ENCODE measurements at places on chromosomes 1 and 21.

- DNase-seq, result no peak
Measured at GRCh38 chr1:229913489-229913888, 153.5 kb upstream of the GALNT2 start.

DNA sequence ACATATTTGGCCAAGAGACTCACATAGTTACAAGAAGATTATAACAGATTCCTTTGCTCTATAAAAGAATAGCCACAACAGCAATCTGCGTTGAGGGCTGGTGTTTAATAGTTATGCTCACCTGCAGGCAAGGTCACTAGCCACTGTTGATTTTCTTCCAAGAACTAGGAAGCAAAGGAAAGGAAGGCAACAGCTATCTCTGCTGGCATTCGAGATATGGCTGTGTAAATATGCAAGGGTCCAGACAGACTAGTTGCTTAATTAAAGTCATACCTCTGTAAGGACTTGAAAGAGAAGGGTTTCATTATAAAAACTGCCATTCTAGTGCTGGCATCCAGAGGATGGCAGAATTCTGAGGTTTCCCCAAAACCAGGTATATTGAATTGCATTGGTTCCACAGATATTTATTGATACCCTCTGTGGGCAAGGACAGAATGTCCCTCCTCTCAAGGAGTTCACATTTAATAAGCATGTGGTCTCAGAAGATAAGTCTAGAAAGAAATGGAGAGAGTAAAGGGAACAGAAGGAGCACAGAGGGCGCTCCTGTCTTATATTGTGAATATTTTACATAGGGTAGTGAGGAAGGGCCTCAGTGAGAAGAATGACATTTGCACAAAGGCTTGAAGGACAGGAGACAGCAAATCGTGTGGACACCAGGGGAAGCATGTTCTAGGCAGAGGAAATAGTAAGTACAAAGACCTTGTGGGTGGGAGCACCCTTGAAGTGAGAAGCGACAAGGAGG lies 23.6 kb upstream of the PLEKHA6 start:
- DNase-seq, result no peak

GRCh38 chr1:75338616-75339483 lies 204.7 kb downstream of the LHX8 start:
- DNase-seq, result no peak

DNA sequence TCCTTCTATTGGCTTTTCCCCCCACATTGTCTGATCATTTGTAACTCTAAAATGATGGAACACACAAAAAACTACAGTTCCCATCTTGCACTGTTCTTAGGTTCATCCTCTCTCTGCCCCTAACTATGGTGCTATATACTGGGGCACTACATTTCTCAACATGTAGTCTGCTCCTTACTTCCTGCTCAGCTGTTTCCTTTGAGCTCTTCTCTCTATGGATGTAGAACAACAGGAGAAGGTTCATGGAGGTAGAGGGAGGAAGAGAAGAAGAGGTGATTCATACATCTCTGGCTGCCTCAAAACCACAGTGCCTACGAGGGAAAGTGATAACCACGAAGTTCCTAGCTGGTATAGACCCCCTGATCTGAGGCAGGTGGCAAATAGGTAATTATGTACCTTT lies 7.0 kb upstream of the C1orf146 start:
- DNase-seq, result no peak

- DNase-seq, result no peak
Measured at GRCh38 chr1:1225238-1225845, 6.5 kb downstream of the SDF4 start.

DNA sequence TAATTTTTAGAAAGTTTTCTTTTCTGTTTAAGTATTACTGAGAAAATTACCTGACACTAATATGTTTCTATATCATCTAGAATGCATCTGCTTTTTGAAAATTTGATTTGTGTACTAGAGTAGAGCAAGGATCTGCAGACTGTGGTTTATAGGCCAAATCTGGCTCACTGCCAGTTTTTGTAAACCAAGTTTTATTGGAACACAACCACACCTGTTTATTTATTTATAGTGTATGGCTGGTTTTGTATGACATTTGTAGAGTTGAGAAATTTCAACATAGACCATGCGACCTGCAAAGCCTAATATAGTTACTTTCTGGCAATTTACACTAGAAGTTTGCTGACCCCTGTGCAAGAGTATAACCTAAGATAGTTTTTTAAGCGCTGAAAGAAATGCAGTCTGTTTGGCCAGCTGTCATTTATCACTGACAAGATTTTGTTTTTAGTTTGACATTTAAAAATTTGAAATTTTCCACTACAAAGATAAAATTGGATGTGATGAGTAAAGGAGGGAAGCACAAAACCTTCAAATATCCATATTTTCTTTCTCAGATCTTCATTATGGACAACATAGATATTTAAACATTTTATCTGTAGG lies 36.1 kb upstream of the CACYBP start:
- DNase-seq, result no peak

- DNase-seq, result no peak
Measured at GRCh38 chr1:231519166-231519565, 9.3 kb upstream of the TSNAX start.

DNA sequence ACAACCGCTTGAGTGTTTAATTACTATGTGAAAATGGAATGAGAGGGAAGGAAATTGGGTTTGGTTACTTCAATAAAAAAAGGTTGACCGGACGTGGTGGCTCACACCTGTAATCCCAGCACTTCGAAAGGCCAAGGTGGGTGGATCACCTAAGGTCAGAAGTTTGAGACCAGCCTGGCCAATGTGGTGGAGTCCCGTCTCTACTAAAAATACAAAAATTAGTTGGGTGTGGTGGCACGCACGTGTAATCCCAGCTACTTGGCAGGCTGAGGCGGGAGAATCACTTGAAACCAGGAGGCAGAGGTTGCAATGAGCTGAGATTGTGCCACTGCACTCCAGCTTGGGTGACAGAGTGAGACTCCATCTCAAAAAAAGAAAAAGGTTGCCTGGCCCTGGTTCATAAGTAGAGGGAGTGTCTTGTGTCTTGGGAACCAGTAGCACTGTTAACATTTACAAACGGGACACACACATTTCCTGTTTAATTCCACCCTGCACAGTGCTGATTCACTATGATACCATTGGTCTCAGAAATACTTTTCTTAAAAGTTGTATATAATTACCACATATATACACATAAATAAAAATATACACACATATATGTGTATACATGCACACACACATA lies 27.6 kb upstream of the CLDN14 start:
- DNase-seq, result no peak

DNA sequence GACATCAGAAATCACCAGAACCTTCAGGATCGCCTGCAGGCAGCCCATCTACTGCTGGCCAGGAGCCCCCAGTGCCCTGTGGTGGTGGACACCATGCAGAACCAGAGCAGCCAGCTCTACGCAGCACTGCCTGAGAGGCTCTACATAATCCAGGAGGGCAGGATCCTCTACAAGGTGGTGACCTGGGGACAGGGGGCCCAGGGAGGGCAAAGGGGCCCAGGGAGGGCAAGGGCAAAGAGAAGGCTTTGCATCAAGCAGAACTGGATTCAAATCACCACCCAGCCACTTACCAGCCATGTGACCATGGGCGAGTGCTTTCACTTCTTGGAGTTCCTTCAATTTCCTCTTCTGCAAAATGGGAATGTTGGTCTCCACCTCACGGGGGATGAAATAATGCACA lies 12.1 kb downstream of the DIO1 start:
- DNase-seq, result no peak

Data from stimulated activated naive CD4-positive, alpha-beta T cell (primary cell).